ENCODE measurements at places on chromosomes 16 and 17.

GRCh38 chr16:67287960-67288359 is 8.6 kb downstream of the PLEKHG4 start:
- DNase-seq: no peak

DNA sequence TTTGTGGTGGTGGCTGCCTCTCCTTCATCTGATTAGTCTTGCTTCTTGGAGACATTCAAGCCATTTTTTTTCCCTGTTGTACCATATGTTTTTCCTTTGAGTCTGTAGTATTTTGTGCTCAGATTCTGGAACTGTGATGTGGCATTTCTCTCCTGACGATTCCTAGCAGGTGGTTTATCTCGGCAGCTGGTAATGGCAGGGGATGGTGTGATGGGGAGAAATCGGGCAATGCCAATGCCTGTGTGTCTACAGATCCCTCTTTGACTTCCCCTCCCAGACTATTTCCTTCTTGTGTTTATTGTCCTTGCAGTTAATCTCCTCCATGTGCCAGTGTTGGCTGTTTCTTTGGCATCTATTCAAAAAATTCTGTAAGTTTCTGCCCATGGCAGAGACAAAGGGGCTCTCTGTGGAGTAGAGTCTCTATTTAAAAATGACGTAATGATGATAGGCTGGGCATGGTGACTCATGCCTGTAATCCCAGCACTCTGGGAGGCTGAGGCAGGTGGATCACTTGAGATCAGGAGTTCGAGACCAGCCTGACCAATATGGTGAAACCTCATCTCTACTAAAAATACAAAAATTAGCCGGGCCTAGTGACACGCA is 90.2 kb upstream of the ERCC4 start:
- DNase-seq: no peak

- no peak for DNase-seq
These were observed 691 bp downstream of the USB1 start for GRCh38 chr16:58001781-58002415.

GRCh38 chr16:73420676-73421075 is 372.7 kb upstream of the ZFHX3 start:
- no peak for DNase-seq

DNA sequence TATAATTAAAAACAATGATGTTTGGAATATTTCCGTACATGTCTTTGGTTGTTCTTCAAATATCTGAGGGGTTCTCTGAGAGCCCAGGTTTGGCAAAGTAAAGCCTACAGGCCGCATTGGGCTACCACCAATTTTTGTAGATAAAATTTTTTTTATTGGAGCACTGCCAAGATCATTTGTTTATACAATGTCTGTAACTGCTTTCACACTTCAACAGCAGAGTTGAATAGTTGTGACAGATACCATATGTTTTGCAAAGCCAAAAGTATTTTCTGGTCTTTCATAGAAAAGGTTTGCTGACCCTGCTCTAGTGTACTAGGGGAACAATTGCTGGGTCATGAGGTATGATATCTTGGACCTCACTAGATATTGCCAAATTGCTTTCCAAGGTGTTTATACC is 10.5 kb downstream of the PPM1D start:
- DNase-seq: no peak

GRCh38 chr17:3036800-3037199 is 26.6 kb downstream of the OR1D5 start:
- no peak for DNase-seq

Measured in hypothalamus (tissue), 51 donors.